ENCODE measurements at places on chromosomes 7 and 10. TPM values are rescaled to one million over a fixed set of nuclear protein-coding genes. Genes with fewer than 3 reads are reported as not detected.

DNA sequence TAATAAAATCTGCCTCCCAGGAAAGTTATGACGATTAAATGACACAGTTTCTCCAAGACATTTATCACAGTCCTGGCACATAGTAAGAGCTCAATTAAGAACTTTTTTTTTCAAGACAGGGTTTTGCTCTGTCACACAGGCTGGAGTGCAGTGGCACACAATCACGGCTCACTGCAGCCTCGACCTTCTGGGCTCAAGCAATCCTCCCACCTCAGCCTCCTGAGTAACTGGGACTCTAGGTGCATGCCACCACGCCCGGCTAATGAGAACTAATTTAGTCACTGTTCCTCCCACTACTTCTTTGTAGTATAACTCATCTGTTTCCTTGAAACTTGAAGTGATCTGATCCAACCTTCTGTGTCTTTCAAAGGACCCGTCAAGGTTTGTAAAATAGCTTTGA is 42.2 kb upstream of the MXI1 start:
- H3K4me1 ChIP-seq = no peaks in the 10 kb centered on the region
- DNase-seq = no peak
- H3K27ac ChIP-seq = no peak overlapping the region
- H3K4me3 ChIP-seq = no peak overlapping the region

GRCh38 chr7:70092314-70093204 is 494.3 kb downstream of the AUTS2 start:
- no peaks in the 10 kb centered on the region for H3K27me3 ChIP-seq
- H3K4me1 ChIP-seq = no peaks in the 10 kb centered on the region
- H3K36me3 ChIP-seq = no peaks in the 10 kb centered on the region
- H3K4me3 ChIP-seq = no peak overlapping the region
- no peak for DNase-seq
- H3K27ac ChIP-seq = no peak overlapping the region

GRCh38 chr10:89589101-89589720 is 53.8 kb upstream of the SLC16A12 start:
- no peaks in the 10 kb centered on the region for H3K27me3 ChIP-seq
- H3K36me3 ChIP-seq = no peaks in the 10 kb centered on the region
- H3K4me3 ChIP-seq = no peak overlapping the region
- DNase-seq = no peak

DNA sequence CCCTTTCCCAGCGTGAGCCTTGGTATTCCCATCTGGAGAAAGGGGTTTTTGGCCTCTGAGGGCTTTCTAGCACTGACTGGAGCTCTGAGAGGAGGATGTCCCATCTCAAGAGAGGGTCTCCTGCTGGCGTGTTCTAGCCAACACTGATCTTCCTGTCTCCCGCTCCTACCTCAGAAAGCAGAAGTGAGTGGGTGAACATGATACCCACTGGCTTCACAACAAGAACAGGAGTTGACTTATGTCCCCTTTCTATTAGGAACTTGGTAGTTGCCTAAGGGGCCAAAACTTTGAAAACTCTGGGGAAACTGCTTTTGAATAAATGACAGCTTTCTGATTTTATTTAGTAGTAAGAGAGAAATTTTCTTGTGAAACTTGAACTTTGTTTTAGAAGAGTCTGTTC is 113.1 kb upstream of the ADCY1 start:
- H3K4me1 ChIP-seq = no peaks in the 10 kb centered on the region
- H3K27me3 ChIP-seq = peaks cover 93% of the 10 kb centered on the region
- no peak for DNase-seq

DNA sequence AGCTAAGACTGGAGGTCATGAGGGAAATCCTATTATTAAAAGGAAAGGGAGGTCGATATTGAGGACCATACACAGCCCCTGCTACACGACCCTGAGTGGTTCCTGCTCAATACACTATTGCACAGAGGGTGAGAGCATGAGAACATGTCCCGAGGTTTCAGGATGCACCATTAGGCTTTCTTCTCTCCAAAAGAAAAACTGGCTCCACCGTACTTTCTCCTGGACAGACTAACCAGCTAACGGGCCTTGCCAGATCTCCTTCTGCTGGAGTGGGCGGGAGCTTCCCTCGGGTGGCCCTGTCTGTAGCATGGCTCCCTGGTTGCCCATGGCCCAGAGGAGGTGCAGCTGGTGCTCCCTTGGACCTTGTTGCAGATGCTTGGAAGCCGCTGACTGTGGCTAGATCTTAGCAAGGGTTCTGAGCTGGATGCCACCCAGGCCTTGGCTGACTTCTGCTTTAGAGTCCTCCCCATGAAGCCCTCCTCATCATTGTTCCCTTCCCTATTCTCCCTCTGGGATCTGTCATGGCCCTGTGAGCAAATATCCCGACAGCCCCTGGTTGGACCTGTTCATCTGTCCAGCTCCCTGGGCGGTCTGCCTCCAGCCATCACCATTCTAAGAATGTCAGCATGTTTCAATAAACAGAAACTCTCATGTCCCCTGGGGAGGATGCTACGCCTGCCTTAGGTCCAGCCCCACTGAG is 52.9 kb upstream of the SHH start:
- peaks cover 21% of the 10 kb centered on the region for H3K27me3 ChIP-seq
- H3K36me3 ChIP-seq = peaks cover 3% of the 10 kb centered on the region
- no peak overlapping the region for H3K27ac ChIP-seq
- H3K4me3 ChIP-seq = no peak overlapping the region

- no peak for DNase-seq
- H3K27ac ChIP-seq = peak overlapping the region; percentile 44
- H3K27me3 ChIP-seq = no peaks in the 10 kb centered on the region
- peaks cover 53% of the 10 kb centered on the region for H3K36me3 ChIP-seq
- peak overlapping the region; percentile 70 for H3K4me3 ChIP-seq
Measured at GRCh38 chr10:79072994-79073645, 4.4 kb downstream of the ZMIZ1 start.

DNA sequence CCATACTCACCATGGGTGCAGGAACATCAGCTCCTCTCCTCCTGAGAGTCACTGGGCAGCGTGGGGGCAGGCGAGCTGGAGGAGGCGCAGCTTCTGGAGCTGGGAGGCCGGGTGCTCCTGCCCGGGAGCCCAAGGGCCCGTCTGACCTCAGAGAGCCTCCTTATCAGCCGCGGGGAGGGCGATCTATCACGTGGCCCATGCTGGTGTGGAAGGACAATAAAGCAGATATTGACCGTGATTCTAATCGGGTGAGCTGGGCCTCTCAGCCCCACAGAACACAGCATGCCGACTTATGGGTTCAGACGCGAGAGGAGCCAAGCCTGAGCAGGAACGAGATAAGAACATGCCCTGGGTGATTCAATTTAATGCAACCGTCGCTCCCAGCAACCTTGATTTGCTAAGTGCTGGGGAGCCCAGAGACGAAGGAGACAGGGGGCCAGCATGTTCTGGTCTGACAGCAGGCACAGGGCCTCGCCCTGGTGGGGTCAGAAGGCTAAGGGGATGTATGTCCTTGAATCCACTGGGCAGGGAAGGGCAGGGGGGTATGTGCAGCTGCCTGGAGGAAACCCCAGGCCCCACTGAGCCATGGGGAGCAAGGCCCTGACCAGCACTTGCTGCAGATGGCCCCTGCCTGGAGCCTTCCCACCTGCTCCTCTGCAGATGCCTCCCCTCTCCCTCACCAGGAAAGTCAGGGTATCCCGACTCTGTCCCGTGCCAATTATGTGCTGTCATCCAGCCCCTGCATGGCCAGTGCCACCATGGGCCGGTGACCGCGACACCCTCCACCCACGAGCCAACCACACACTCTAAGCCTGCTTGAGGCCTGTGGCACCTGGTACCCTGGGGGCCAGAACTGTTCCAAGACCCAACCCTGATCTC is 95.3 kb upstream of the RET start:
- DNase-seq = no peak
- no peaks in the 10 kb centered on the region for H3K4me1 ChIP-seq
- no peak overlapping the region for H3K4me3 ChIP-seq

DNA sequence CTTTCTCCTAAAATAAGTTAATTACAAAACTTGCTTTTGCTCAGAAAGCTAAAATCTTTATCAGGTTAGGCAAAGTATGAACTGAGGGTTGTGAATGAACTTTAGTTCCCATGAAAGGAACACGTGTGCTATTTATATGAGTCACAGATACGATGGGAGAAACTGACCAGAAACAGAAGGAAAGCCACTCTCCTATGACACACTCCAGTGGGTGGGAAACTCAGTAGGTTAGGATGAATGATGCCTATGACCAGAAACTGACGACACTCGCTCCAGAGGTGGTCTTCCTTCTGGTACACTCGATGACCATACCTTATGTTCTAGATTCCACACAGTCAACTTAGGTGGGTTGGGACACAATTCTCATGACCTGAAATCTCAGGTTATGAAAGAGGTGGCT is 215.7 kb upstream of the INHBA start:
- H3K36me3 ChIP-seq = no peaks in the 10 kb centered on the region
- no peak overlapping the region for H3K4me3 ChIP-seq
- DNase-seq = no peak
- no peaks in the 10 kb centered on the region for H3K4me1 ChIP-seq
- H3K27ac ChIP-seq = no peak overlapping the region
- H3K27me3 ChIP-seq = peaks cover 54% of the 10 kb centered on the region

GRCh38 chr7:18900803-18901202 is 216.6 kb downstream of the TWIST1 start:
- H3K36me3 ChIP-seq = no peaks in the 10 kb centered on the region
- no peak overlapping the region for H3K4me3 ChIP-seq
- H3K4me1 ChIP-seq = no peaks in the 10 kb centered on the region
- no peak for DNase-seq
- H3K27ac ChIP-seq = no peak overlapping the region

DNA sequence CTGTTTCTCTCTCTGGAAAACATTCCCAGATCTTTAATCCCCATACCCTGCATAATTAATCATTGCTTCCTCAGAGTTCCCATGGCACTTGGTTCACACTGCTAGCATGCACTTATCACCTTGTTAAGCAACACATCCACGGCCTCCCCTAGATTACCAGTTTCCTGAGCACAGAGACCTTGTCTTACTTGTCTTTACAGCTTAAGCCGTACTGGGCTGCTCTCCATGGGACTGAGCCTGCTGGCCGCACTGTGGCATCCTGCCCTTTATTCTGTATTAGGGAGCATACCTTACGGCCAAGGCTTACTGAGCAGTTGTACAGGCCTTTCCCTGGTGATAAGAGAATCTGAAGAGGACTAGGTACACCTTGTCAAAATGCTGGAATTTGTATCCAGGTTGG is 190.2 kb downstream of the REEP3 start:
- peaks cover 28% of the 10 kb centered on the region for H3K36me3 ChIP-seq
- peak overlapping the region; percentile 73 for H3K27ac ChIP-seq
- peak; percentile 39 for DNase-seq
- H3K4me1 ChIP-seq = peaks cover 70% of the 10 kb centered on the region
- peak overlapping the region; percentile 10 for H3K4me3 ChIP-seq
- H3K27me3 ChIP-seq = no peaks in the 10 kb centered on the region

Gene STX1A
- total RNA-seq = 26.1 TPM

Gene RARRES2
- 13.0 TPM for total RNA-seq

Gene NRBF2
- total RNA-seq = 24.9 TPM

Gene ALDH18A1
- total RNA-seq = 55.8 TPM
